ENCODE measurements at places on chromosomes 4 and X. TPM values are rescaled to one million over a fixed set of nuclear protein-coding genes. Genes with fewer than 3 reads are reported as not detected.

TLL1 gene
- total RNA-seq, result 0.78 TPM

P2RY8 gene
- 0.16 TPM for total RNA-seq

ABLIM2 gene
- 18.4 TPM for total RNA-seq

SMIM31 gene
- not detected for total RNA-seq

NIPAL1 gene
- 0.94 TPM for total RNA-seq

FANCB gene
- total RNA-seq, result 14.2 TPM

FGFR3 gene
- 14.7 TPM for total RNA-seq

CLNK gene
- total RNA-seq, result not detected

F8 gene
- 7.3 TPM for total RNA-seq

GPC4 gene
- 2.5 TPM for total RNA-seq

ADH1B gene
- 0.16 TPM for total RNA-seq

DRD5 gene
- total RNA-seq, result 0.94 TPM

EDA2R gene
- 0.62 TPM for total RNA-seq

ASIC5 gene
- not detected for total RNA-seq

LINC00632 gene
- 44.6 TPM for total RNA-seq

INTU gene
- 36.3 TPM for total RNA-seq

SPP1 gene
- total RNA-seq, result 190 TPM

CT45A10 gene
- total RNA-seq, result not detected

GAGE10 gene
- total RNA-seq, result not detected

EVC gene
- 5.1 TPM for total RNA-seq

FAM200B gene
- total RNA-seq, result 98.4 TPM

UNC5C gene
- 23.7 TPM for total RNA-seq

GIMD1 gene
- not detected for total RNA-seq

WAS gene
- 0.16 TPM for total RNA-seq

NPY5R gene
- total RNA-seq, result 30.1 TPM

SRPK3 gene
- total RNA-seq, result 0.16 TPM

MUC7 gene
- not detected for total RNA-seq

RNF150 gene
- 34.5 TPM for total RNA-seq

KCNIP4 gene
- 19.8 TPM for total RNA-seq

GPRASP1 gene
- 32.6 TPM for total RNA-seq

USP26 gene
- not detected for total RNA-seq

ART3 gene
- 0.78 TPM for total RNA-seq

PAGE2 gene
- total RNA-seq, result not detected

MGAT4D gene
- not detected for total RNA-seq

HHIP gene
- total RNA-seq, result 0.31 TPM

ATG4A gene
- total RNA-seq, result 8.4 TPM

DCAF4L1 gene
- total RNA-seq, result under 0.01 TPM

PAGE4 gene
- not detected for total RNA-seq

IL13RA2 gene
- 8.1 TPM for total RNA-seq

SOWAHD gene
- total RNA-seq, result not detected

FDCSP gene
- total RNA-seq, result not detected

WDR17 gene
- 80.5 TPM for total RNA-seq

FGA gene
- 2.8 TPM for total RNA-seq

Measured in occipital lobe (tissue), 3 donors.